Stimulated activated CD8-positive, alpha-beta memory T cell treated with anti-CD3 and anti-CD28 coated beads, Interleukin-12 subunit alpha, Interleukin-12 subunit beta, amount 100 ng/mL, for 4 hours (primary cell): ENCODE measurements at places on chromosomes 2 and 18.

- DNase-seq: no peak
Measured at GRCh38 chr2:71006323-71006722, 11.7 kb upstream of the TEX261 start.

- no peak for DNase-seq
Measured at GRCh38 chr2:10212827-10213226, 89.9 kb upstream of the HPCAL1 start.

GRCh38 chr2:195509551-195509950 is 147.5 kb upstream of the SLC39A10 start:
- DNase-seq: no peak

- no peak for DNase-seq
Measured at GRCh38 chr2:39623917-39624316, 41.8 kb upstream of the TMEM178A start.

DNA sequence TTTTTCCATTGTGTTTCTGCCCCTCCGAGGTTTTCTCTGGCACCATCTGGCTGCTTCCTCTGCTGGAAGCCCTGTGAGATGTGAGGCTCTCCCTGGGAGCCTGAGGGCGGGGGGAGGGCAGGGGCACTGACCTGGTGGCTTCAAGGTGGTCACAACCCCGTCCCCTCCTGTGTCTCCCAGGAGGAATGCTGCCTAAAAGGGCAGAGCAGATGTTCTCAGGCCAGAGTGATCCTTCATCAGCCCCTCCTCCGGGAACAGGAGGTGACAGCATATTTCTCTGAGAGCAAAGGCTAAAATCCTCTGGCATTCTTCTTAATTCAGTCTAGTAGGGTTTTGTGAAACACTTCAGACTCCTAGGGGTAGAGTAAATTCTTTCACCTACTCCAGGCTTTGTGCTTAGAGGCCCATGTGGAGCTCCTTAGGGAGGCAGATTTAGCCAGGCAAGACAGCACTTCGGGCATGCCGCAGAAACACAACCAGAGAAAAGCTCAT is 18.3 kb upstream of the GREB1 start:
- no peak for DNase-seq

GRCh38 chr2:30940839-30941238 is 133.6 kb upstream of the CAPN13 start:
- no peak for DNase-seq

- DNase-seq: no peak
Measured at GRCh38 chr18:25764777-25765176, 325.6 kb downstream of the SS18 start.

- no peak for DNase-seq
Measured at GRCh38 chr2:7633566-7634153, 716.4 kb downstream of the RNF144A start.

DNA sequence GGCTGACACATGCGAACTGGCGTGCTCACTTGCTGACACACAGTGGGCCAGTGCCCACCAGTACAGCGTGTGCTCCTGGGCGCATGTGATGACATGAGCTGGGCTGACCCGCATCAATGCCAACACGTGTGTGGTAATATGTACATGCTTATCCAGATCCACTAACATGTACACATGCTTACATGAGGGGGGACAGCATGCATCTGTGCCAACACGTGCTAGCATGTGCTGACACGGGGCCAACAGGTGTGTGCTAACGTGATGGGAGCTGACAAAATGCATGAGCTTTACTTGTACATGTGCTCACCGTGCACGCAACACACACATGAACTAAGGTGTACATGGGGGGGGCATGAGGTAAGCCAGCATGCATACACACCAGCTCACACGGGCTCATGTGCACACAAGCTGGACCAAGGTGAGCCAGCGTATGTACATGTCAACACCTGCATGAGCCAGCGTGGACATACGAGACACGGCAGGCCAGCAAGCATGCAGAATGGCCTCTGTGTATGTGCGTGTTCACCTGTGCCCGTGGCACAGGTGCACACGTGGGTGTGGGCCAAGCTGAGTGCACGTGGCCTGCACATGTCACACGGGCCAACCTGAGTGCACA is 28.5 kb downstream of the GPC1 start:
- DNase-seq: no peak

DNA sequence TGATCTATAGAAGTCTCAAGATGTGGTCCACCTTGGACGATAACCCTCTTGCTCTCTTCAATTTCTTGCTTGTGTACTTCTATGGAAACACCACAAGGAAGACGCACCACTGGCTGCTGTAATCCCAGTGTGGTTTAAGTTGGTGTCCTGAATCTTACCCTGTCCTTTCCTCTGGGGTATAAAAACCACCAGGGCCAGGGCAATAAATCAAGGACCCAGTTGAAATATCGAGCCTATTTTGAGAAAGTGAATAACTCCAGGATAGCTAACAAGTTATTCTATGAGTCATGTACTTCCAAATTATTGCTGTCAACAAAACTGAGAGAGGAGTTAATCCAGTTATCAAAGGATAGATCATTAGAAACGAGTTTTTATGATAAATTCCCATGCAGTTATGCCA is 137.0 kb downstream of the RND3 start:
- DNase-seq: no peak

DNA sequence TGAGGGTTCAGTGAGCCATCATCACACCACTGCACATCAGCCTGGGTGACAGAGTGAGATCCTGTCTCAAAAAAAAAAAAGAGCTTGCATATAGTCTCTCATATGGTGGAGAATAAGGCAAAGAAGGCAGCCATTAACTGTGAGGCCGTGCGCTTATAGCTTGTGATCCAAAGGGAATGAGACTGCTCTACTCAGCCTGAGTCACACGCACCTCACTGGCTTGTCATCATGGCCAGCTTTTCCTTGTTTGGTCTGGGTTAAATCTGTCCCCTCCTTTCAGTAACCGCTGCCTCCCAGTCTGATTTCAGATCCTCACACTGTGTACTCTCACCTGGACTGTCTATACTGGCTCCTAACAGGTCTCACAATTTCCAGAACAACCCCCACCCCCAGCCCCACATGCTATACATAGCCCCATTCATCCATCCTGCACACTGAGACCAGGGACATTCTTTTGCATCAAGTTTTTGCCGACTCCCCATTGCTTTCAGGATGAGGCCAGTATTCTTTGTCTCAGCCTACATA is 35.3 kb upstream of the ANKRD44 start:
- no peak for DNase-seq

DNA sequence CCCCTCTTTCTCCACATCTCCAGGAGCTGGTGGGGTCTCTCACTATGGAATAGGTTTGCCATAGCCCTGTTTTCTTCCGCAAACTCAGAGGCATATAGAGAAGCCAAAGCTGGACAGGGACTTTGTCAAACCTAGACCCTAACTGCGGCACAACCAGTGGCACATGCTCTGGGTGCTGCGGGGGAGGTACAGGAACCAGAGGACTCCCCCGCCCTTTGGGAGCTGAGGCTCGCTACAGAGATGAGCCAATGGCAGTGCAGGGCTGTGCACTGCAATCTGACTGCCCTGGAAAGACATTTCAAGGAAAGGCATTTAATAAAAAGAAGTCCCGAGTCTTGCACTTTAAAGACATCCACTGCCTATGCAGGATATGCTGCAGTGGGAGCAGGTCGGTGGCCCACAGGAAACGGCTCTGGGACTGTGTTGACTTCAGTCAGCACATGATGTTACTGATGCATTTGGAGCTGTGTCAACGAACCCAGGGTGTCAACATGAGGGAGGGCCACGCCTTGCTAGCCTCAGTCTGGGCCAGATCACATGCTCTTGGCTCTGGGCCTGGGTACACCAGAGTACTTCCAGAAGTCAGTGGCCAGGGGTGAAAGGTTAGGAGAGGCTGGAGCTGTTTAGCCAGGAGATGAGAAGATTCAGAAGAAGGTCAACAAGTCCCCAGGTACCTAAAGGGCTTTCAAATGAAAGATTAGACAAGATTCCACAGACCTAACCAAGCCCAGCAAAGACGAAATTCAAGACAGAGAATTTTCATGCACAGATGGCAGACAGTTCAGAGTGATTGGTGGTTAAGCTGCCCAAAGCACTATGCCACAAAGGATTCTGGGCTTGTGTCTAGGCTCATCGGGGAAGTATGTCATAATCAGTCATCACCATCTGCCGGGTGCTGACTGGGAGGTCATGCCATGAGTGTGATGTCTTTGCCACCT is 8.2 kb downstream of the SLC35F6 start:
- DNase-seq: no peak

DNA sequence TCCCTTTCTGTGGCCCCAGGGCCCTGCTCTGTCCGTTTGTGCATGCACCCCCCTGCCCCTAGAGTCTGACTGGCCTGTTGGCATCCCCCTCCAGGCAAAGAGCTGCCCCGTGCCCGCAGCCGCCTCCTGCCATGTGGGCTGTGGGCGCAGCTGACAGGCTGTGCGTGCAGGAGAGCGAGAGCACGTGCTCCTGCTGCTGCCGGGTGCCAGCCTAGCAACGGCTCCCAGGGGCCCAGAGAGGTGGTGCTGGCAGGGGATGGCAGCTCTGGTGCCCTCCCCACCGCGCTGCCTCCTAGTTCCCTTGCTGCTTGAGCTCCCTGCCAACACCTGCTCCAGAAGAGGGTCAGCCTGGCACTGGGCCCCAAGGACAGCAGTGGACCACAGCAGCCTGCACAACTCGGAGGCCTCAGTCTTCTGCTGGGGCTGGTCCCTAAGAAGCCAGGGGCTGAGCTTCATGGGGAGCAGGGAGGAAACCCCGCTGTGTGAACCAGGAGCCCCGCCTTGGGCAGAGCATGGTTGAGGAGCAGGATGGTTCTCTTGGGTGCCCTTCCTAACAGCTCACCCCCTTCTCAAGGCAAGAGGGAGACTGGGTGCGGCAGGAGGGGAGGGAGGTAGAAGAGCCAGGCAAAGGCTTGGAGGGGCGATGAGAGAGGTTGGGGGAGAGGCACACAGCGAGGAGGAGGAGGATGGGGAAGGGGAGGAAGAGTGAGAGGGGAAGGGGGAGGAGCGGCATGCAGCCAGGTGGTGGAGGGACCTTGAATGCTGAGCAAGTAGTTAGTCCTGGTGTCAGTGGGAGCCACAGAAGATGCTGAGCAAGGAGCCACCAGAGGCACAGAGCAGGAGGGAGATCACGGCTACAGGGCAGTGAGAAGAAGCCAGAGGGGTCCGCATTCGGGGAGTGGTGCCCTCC is 23.8 kb upstream of the PTMA start:
- DNase-seq: no peak

GRCh38 chr2:234305846-234306245 is 191.0 kb downstream of the ARL4C start:
- DNase-seq: no peak

GRCh38 chr2:164510895-164511294 is 110.4 kb downstream of the GRB14 start:
- no peak for DNase-seq

DNA sequence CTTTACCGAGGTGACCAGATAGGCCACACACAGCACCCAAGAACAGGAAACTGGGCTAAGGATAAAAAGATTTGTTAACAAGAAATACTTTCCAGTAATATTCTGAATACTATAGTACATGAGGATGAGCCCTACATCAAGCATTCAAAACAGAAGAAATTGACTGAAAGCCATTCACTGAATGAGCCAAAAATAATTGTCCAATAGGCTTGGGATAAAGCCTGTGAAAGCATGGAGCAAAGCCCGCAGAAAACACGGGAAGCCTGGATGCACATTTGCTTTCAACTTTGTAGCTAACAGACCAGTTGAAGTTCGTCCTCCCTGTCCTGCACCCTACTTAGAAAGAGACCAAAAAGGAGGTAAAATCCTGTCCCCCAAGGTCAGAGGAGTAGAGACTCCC is 56.3 kb downstream of the DIPK1C start:
- no peak for DNase-seq

- no peak for DNase-seq
Measured at GRCh38 chr2:23757686-23758433, 169.1 kb downstream of the ATAD2B start.

- no peak for DNase-seq
Measured at GRCh38 chr2:128359841-128360240, 41.2 kb upstream of the HS6ST1 start.

GRCh38 chr2:173184031-173185004 is 108.7 kb downstream of the MAP3K20 start:
- DNase-seq: no peak

- no peak for DNase-seq
Measured at GRCh38 chr18:2395427-2396161, 175.7 kb downstream of the METTL4 start.

- DNase-seq: no peak
Measured at GRCh38 chr18:6004119-6004518, 108.8 kb upstream of the TMEM200C start.

GRCh38 chr18:8951491-8951890 is 151.0 kb upstream of the NDUFV2 start:
- no peak for DNase-seq

GRCh38 chr2:105239924-105240323 is 1.6 kb upstream of the GPR45 start:
- DNase-seq: no peak

DNA sequence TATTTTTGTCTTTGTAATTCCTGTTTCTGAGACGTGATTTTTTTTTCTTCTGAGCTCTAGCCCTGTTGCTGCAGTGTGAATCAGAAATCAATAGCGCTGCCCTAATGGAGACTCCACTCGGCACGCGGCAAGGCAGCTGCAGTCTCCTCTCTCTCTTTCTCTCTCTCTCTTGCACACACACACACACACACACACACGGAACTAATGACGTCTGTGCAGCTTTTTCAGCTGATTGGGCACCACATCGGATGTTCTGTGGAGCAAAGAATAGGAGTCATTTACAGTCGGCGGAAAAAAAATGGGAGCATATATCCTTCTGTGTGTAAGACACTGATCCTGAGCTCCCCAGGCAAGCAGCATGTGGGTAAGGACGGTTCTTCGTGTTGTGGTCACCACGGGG is 2.0 kb upstream of the MYT1L start:
- no peak for DNase-seq

DNA sequence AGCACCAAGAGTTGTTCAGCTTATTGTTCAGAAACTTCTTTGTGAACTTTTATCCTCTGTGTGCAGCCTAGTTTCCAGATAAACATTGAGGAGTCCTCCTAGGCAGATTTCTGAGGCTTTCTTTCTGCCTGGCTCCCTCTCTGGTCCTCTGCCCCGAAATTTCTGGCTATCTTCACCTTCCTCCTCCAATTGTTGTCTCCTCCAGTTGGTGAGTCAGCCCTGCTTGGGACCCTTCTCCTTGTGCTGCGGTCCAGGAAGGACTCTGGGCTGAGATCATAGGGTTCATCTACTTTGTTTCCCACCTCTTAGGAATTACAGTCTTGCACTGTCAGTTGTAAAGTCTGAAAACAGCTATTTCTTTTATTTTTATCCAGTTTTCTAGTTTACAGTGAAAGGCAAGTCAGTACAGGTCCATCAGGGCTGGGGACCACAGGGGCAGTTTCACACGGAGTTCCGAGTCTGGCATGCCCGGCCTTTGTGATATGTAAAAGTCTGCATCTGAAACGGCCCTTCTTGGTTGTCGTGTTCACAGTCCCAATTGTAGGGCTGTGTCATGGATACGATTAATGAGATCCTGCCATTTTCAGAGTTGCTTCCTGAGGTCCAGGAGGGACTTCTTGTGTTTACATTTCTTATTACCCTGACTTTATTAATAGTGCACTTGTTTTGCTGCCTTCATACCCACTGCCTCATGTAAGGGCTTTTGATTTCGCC is 100.8 kb downstream of the SMC6 start:
- DNase-seq: no peak

GRCh38 chr18:21141668-21142422 is 30.2 kb upstream of the ROCK1 start:
- DNase-seq: no peak

- DNase-seq: no peak
Measured at GRCh38 chr2:229712136-229712535, 2.2 kb downstream of the DNER start.
